ENCODE measurements at places on chromosomes 16 and 17.

DNA sequence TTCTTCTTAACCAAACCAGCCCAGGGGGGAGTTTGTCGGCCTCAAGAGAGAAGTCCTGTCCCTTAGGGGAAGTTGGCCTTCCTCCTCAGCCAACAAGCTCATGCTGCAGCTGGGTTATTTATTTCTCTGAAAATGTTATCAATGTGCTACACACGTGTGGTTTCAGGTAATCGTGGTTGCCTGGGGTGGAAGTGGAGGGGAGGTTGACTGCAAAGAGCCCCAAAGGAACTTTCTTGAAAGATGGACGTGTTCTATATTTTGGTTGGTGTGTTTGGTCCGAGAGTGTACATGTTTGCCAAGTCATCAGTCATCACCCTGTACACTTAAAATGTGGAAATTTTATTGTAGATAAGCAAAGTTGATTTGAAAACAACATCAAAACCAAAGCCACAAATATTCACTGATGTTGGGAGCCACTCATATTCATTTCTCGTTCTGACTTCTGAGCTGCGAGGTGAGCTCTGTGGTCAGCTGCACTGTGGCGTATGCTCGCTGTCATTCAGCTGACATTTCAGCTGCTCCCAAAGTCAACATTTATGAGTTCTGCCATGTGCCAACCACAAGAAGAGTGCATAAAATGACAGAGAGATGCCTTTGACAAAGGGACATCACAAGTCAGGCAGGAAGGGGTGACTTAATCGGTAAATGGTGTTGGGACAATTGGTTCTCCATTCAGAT, 26.5 kb upstream of the ADGRG1 start:
- no peak for DNase-seq

- no peak for DNase-seq
Measured at GRCh38 chr17:69492410-69493071, 78.0 kb downstream of the MAP2K6 start.

- no peak for DNase-seq
Measured at GRCh38 chr17:48187872-48188608, 80.5 kb downstream of the SNX11 start.

GRCh38 chr17:17042384-17042736, at the start of gene MPRIP:
TSS of gene MPRIP (plus strand) at chr17:17042457. CDS start at chr17:17042849, 392 bp downstream.
- no peak for DNase-seq

DNA sequence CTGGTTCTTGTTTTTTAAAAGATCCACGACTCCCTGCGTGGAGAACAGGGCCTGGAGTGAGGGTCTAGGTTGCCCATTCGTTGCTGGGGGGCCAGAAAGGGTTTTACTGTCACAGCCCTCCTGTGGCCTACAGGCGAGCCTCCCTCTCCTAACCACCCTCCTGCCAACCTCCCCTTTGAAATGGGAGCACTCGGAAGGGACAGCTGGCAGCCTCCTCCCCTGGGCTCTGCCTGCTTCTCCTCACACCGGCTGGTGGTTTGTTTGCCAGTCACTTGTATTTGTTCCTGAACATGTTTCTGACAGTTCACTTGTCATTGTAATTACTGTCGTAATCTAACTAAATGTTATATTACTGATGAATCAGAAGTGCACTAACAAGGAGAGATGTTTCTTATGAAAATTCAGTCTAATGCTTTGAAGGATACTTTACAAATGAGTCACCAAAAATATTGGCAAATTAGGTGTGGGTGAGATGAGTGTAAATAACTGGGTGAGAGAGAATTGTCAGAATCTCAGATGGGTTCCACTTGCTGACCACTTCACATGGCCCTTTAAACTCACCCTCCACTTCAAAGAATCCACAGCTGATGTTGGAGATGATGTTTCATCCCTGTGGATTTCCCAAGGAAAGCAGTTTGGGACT, 2.7 kb upstream of the SPPL2C start:
- no peak for DNase-seq

- DNase-seq = no peak
Measured at GRCh38 chr17:64092952-64093451, 36.9 kb downstream of the ERN1 start.

GRCh38 chr16:82232806-82233205, 62.8 kb upstream of the MPHOSPH6 start:
- DNase-seq = no peak

DNA sequence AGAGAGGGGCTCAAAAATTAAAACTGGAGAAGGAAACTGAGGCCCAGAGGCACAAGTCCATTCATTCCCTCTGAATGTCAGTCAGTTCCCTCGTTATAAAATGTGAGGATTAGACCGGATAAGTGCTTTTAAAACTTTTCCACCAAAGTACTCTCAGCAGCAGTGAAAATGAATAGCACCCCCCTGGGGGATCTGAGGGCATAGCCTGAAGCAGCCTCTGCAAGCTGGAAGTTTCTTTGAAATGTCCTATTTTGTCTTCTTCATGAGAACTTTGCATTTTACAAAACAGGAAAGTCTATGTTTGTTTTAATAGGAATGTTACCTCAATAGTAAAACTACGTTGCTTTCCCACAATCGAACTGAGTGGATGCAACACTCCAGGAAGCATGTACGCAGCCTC, 273.0 kb downstream of the CEP112 start:
- DNase-seq = no peak

- DNase-seq = no peak
Measured at GRCh38 chr17:13864521-13864920, 204.8 kb upstream of the COX10 start.

GRCh38 chr16:49838441-49839016, 17.4 kb downstream of the ZNF423 start:
- DNase-seq = no peak

GRCh38 chr16:89495121-89495520, 4.8 kb upstream of the ANKRD11 start:
- DNase-seq = no peak

GRCh38 chr16:69056421-69056820, 49.0 kb upstream of the HAS3 start:
- no peak for DNase-seq

DNA sequence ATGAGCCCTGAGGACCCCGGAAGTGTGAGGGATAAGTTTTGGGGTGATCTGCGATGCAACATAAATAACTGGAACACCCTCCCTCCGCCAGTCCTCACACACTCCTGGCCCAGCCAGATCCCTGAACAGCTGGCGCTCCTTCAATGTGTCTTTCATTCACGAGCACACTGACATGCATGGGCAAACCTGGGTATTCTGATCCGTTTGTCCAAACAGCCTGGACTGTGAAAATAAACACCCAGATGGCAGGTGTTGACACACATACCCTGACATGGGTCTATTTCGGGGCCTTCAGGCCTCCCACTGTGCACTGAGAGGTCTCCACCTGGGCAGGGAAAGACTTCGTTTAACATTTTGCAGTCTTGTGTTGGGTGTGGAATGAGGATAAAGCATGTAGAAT, 3.0 kb upstream of the CPNE2 start:
- DNase-seq = no peak

- no peak for DNase-seq
Measured at GRCh38 chr16:851209-851810, 50.8 kb upstream of the GNG13 start.

- DNase-seq = no peak
Measured at GRCh38 chr16:23374721-23375510, 72.8 kb downstream of the SCNN1B start.

DNA sequence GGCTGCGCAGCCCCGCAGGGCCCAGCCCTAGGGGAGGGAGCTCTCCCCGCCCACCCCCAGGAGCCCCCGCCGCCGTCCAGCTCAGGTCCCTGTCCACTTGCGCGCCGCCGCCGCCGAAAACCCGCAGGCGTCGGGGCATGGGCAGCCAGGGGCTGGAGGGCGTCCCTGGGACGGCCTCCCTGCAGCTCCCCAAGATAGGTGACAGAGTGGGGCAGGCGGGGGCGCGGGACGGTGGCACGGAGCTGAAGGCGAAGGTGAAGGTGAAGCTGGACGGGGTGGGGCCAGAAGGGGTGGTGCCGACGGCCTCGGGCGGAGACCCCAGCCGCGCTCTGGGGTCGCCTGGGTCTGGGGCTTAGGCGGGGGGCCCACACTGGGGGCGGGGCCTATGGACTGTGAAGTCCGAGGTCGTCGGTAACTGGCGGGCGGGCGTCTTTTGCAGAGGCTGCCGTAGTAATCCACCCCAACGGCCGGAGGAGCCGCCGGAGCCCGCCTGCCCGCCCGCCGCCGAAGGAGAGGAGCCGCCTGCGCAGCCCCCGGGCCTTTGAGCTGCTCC, 27.2 kb downstream of the SREBF1 start:
- no peak for DNase-seq

DNA sequence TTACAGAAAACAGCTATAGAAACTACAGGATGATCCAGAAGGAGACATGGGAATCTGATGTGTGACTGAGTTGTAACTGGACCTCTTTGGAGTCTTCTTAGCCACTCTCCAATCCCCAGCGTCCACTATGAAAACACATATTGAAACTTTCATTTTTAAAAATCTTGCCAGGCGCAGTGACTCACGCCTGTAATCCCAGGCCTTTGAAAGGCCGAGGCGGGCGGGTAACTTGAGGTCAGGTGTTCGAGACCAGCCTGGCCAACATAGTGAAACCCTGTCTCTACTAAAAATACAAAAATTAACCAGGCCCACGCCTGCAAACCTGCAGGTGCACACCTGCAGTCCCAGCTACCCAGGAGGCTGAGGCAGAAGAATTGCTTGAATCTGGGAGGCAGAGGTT, 53.3 kb downstream of the HIC1 start:
- no peak for DNase-seq

GRCh38 chr17:60947100-60947499, 269.4 kb downstream of the BCAS3 start:
- DNase-seq = no peak

GRCh38 chr17:76824093-76824492, 44.1 kb upstream of the MGAT5B start:
- no peak for DNase-seq

DNA sequence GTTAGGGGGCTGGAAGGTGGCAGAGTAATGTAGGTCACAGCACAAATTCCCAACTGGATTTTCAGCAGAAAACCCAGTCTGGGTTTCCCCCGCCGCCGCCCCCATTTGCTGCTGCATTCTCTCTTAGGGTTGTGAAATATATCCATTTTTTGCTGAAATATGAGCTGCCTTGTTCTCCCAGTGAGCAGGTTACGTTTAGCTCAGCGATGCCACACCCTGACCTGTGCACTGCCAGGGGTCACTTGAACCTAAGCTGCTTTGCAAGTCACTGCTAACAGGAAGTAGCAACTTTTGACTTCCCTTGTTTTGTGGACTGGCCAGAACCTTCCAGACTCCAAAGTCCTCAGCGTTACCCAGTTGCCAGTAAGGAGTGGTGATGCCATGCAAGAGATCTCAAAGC, 274.1 kb downstream of the CPPED1 start:
- no peak for DNase-seq

DNA sequence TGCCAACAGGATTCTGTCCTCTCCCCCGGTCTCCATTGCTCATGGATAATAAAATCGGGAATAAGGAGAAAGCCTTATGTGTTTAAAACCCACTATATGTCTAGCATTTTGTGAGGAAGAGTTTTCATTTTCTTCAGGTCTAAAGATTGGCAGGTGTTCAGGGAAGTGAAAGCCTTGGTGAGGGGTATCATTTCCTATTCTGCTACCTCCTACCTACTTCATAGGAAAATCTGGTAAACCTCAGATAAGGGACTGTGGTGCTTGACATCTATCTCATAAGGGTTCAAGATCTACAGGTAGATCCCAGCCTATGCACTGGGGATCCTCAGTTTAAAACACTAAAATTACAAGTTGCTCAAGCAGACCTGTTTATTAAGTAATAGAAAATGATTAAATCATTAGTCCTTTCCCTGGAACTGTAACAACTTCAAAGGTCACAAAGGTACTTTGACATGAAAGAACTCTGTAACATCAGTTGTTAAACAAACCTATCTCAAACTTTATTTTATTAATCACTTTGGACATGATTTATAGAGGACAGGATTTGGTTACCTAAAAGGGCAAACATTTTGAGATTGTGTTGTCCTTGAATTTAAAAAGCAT, 6.5 kb downstream of the MOSMO start:
- no peak for DNase-seq

- no peak for DNase-seq
Measured at GRCh38 chr17:49266233-49266632, 35.6 kb upstream of the PHOSPHO1 start.

- no peak for DNase-seq
Measured at GRCh38 chr16:47198180-47198575, 54.4 kb upstream of the NETO2 start.
